ENCODE measurements at places on chromosomes 11 and 22.

GRCh38 chr11:1508986-1509385 lies 22.4 kb upstream of the MOB2 start:
- H3K27ac ChIP-seq = peak overlapping the region; percentile 4
- no peaks in the 10 kb centered on the region for H3K36me3 ChIP-seq
- peaks cover 26% of the 10 kb centered on the region for H3K4me1 ChIP-seq
- no peak overlapping the region for H3K4me3 ChIP-seq
- no peaks in the 10 kb centered on the region for H3K27me3 ChIP-seq

- H3K27ac ChIP-seq = no peak overlapping the region
- no peak for DNase-seq
- H3K27me3 ChIP-seq = no peaks in the 10 kb centered on the region
Observed at GRCh38 chr11:120709808-120710207, 198.3 kb downstream of the GRIK4 start.

DNA sequence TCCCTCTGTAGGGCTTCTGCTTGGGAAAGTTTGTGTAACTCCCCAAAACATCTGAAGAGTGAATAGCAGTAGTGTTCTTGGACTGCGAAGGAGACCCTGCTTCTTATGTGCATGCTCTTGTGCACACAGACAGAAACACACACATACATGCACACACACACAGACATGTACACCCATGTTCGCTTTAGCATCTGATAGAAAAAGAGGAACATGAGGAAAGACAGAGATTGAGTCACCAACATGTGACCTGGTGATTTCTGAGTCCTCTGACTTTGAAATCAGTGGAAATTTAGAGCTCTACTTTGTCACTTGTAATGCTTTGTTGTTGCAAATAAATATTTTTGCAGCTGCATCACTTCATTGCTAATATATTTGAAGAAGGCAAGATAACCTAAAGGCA lies 23.8 kb downstream of the CD44 start:
- H3K36me3 ChIP-seq = no peaks in the 10 kb centered on the region
- DNase-seq = no peak
- H3K4me1 ChIP-seq = peaks cover 17% of the 10 kb centered on the region
- H3K4me3 ChIP-seq = no peak overlapping the region
- peak overlapping the region; percentile 87 for H3K27ac ChIP-seq

DNA sequence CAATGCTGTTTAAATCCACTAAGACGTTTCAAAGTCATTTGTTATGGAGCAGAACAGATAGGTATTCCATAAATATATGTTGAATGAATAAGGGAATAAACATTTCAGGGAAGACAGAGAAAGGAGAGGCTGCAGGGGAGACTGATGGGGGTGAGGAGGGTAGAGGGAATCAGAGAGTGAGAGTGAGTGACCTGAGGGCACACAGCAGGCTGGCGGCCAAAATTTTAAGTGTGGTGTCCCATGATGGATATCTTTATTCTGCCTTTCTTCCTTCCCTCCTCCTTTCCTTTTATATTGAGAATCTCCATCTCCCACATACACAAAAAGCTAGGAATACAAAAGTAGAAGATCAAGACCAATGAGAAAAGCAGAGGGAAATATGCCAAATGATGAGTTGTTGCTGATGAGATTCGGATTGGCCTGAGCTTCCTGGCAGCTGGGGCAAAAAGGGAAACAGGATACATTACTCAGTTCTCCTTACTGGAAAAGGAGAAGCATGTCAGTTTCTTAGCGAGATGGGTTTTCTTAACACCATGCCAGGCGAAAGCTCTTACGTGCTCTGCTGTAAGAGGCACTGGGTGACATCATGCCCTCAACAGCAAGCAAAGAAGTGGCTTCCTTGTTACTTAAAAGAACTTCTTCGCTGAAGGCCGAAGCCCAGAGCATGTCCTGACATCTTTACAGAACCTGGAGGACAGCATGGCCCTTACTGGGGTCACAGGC lies 11.2 kb upstream of the CYTH4 start:
- DNase-seq = no peak
- H3K36me3 ChIP-seq = no peaks in the 10 kb centered on the region
- H3K27me3 ChIP-seq = no peaks in the 10 kb centered on the region
- no peak overlapping the region for H3K27ac ChIP-seq

- H3K4me3 ChIP-seq = no peak overlapping the region
- H3K36me3 ChIP-seq = no peaks in the 10 kb centered on the region
- H3K4me1 ChIP-seq = peaks cover 11% of the 10 kb centered on the region
- no peak for DNase-seq
Observed at GRCh38 chr22:20204311-20204710, 53.5 kb upstream of the CCDC188 start.

DNA sequence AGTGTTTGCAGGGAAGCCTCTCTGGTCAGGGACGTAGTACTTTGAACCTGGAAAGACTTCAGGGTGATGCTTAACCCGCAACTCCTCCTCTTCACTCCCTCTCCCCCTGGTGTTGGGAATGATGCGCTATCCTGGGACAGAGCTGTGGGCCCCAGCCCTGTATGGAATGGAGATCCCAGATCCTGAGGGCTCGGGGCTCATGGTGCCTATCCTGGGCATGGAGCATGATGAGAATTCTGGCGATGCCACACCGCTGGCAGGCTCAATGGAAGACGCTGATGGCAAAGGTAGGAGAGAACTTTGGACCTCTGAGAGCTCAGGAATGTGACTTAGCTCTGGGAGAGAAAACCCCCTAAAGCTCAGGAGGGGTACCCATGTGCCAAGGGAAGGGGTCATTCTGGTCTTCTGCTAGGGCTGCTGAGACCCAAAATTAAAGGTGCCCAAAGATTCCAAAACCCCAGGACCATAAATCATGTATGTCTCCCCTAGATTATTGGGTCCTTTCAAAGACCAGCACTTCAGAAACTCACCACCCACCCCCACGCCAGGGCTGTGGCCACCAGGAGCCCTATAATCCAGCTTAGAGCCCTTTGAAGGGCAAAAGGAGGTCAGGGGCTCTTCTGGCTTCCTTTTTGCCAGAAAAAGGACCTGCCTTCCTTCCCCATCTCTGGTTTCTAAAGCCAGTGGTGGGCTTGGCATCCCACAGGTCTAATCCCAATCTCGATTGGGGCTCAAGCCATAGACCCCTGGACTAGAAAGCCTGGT lies 52.5 kb downstream of the BTG4 start:
- no peak overlapping the region for H3K27ac ChIP-seq
- H3K36me3 ChIP-seq = no peaks in the 10 kb centered on the region
- H3K4me3 ChIP-seq = no peak overlapping the region
- H3K4me1 ChIP-seq = no peaks in the 10 kb centered on the region

GRCh38 chr22:35947794-35948425 lies 80.7 kb downstream of the RBFOX2 start:
- no peak overlapping the region for H3K4me3 ChIP-seq
- no peaks in the 10 kb centered on the region for H3K27me3 ChIP-seq
- DNase-seq = no peak
- no peaks in the 10 kb centered on the region for H3K36me3 ChIP-seq
- no peaks in the 10 kb centered on the region for H3K4me1 ChIP-seq
- H3K27ac ChIP-seq = no peak overlapping the region

Measured in ascending aorta (tissue), 2 donors.